Right ventricle myocardium inferior (tissue), 1 donor: ENCODE measurements at places on chromosomes 6 and 20. TPM values are rescaled to one million over a fixed set of nuclear protein-coding genes. Genes with fewer than 3 reads are reported as not detected.

- no peak for DNase-seq
Observed at GRCh38 chr6:14621518-14621917, 503.9 kb downstream of the CD83 start.

DNA sequence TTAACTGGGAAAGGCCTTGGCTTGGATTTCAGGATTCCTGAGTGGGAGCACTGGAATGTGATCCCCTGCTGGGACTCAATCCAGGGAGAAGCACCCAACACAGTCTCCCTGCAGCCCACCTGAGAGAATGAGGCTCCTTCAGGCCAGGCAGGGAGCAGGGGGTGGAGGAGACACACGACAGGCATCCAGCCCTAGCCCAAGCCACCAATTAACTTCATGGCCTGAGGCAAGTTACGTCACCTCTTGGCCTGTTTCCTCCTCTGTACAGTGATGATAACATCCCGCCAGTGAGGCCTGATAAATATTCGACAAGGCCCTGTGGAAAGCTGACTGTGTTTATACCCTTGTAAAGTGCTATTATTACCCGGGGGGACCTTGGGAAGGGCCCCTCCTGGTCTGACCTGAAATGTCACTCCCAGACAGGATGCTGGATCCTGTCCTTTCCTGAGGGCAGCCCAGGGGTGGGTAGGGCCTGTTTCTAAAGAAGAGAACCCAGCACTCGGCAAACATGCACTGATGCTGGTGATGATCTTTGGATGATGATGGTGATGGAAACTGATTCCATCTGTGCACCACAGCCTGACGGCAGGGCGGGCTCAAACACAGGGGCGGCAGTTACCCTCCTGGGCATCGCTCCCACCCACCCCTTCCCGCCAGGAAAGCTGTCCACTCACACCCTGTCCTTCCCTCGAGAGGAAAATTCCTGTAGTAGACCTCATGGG lies 12.4 kb downstream of the FRS3 start:
- DNase-seq: no peak

GRCh38 chr6:138607478-138608433 lies 108.5 kb upstream of the NHSL1 start:
- no peak for DNase-seq

GRCh38 chr20:35497780-35498189 lies 31.7 kb downstream of the C20orf173 start:
- peak; percentile 87 for DNase-seq

DNA sequence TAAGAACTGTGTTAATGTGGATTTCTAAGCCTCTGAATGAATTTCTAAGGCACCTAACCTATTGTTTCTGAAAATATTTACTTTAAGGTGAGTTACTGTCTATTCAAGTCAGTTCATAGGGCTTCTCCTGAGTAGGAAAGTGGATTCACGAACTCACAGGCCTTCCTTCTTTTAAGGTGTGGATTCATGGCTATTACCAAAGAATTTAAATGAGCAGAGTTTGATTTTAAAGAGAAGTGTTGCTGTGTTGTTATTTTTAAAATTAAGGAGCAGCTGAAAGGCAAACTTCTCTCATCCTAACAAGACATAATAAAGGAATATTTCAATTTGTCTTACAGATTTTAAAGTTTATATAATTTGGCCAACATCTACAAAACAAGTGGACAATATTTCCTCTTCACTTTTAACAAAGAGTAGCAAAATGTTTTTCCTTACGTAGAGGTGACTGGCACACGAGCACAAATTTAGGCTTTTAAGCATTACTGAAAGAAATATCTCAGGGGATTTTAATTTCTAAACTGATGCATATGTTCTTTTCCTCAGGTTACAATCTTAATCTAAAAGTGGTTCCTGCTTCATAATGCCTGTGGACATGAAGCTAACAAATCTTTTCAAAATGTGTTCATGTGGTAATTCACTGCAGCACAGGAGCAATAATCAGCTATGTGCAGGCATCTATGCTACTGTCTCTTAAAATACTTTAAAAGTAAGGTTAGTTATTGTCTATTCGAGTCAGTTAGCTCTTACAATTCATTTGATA lies 602 bp upstream of the TSPYL4 start:
- no peak for DNase-seq

- DNase-seq: no peak
Observed at GRCh38 chr6:66940003-66940402, 1233.0 kb upstream of the EYS start.

DNA sequence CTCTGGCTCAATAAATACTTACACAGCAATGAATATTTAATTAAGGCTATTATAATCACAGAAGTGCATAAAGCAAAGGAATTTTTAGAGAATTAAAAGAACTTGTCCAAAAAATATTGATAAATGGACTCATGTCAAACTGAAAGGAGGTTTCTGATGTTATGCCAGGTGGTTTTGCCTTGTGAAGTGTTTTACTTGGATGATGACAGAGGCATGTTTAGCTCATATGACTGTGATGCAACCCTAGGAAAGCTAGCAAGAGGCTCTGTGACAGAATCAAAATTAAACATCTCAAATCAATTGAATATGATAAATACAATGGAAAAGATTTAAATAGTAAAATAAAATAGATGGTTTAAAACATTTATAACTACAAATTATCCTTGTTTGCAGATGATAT lies 137.3 kb downstream of the TMEM200A start:
- DNase-seq: no peak

GRCh38 chr6:70130865-70131264 lies 172.0 kb downstream of the COL9A1 start:
- DNase-seq: no peak

DNA sequence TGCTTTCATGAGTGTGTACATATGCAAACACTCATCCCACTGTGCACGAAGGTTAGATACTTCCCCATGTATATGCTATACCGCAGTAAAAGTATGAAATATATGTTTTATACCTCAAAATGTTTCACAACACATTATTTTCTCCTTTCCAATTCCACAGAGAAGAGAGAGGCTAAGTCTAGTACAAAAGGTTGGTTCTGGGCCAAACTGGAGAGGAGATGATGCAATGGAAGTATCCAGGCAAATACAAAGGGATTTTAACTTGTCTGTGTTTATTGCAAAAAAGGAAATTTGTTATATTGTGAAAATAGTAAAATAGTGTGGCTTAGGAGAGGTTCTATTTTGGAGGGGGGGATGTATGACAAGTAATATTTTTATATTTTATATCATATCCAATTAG lies 112.6 kb downstream of the PLCB1 start:
- DNase-seq: no peak

GRCh38 chr6:118761645-118762044 lies 110.3 kb upstream of the CEP85L start:
- DNase-seq: no peak

DNA sequence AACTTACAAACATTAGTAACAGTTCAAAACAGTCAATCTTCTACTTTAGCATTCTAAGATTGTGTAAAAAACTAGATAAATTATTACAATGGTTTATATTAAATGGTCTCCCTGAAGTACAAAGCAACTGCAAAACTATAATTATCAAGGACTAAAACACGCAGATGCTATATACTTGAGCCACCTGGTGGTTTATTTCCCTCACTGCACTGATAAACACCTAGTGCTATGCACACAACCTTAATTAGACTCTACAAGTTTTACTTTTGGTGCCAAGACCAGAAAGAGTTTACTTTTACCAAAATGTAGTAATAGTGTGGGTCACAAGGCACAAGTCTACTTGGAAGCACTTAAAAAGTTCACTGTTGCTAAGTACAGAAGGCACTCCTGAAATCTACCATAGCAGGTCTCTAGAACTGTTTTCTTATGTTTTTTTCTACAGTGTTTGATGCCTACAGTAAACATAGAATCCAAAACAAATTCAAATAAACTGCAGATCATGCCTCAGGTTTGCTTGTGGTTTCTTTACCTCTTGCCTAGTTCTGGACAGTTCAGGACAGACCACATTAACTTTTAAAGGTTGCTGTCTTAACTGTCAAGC lies 49.2 kb downstream of the GMDS start:
- DNase-seq: no peak

- peak; percentile 76 for DNase-seq
Observed at GRCh38 chr6:109187399-109188114, 92.2 kb downstream of the CEP57L1 start.

DNA sequence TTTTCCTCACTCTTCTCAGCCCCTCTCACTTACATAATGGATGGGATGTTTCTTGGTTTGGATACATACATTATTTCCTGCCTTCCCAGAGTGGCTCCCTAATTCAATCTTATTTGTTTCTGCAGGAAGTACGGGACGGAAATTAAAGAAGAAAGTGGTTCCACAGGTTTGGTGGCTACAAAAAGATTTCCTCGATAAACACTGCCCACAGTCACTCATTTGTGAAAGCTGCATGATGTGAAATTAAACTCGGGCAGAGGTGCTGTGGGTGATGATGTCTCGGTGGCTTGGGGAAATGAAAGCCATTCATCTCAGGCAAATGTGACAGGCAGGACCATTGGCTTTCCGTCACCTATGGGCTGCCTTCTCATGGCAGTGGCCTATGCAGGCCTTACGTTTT lies 119.5 kb upstream of the KCNG1 start:
- DNase-seq: no peak

DNA sequence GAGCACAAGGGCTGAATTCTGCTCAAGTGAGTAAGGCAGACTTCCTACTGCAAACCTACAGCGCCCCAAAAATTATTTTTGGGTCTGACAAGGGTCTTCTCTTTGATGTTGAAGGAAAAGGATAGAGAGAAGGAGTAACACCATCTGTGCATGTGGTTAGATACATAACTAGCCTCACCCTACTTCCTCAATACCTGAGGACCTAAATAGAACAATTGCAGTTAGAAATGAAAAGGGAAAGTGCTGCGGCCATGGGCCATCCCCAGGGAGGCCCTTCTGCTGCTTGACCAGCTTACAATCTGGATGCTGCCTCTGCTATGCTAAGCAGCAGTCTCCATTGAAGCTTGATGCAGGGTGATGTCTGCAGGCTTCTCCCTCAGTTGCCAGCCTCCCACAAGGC lies 63.2 kb upstream of the ARMH2 start:
- DNase-seq: no peak

DNA sequence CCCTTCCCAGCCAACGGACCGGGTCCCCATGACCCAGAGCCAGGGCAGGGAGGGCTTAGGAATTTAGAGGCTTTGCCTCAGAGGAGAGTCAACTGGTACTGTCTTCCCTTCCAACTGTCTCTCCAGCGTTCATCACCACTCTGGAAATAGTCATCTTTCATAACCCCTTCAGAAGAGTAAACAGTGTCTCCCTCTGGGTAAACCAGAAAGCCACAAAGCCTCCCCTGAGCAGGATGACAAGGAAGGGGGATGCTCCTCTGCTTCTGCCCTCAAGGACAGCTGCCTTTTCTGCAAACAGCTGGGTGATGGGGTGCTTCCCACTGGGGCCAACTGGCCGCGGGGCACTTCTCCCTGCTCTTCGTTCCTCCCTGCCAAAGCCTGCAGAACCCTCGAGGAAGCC lies 90.1 kb downstream of the PSMG4 start:
- no peak for DNase-seq

DNA sequence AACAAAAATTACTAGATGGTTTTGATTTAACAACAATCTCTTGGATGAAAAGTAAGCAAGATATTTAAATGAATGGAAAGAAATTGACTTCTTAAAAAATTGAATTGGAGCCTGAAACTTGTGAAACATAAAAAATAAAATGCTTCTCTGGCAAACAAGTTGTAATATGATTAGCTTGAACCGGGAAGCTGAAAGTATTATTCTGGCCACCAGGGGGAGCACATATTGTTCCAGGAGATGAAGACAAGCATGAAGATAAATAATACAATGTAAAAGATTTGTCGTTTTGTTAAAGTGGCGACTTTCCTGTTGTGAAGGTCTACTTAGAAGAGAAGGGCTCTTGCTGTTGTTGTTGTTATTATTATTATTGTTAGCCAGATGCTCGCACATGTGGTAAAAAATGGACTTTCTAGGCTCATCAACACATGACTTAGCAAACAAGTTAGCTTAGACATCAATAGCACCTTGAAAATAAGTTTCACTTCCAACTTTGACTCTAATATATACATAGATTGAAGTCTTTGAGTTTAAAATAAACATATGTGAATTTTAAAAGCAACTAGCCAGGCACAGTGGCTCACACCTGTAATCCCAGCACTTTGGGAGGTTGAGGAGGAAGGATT lies 14.2 kb downstream of the PAX1 start:
- DNase-seq: no peak

- no peak for DNase-seq
Observed at GRCh38 chr6:27922949-27923348, 10.8 kb upstream of the OR2B2 start.

DNA sequence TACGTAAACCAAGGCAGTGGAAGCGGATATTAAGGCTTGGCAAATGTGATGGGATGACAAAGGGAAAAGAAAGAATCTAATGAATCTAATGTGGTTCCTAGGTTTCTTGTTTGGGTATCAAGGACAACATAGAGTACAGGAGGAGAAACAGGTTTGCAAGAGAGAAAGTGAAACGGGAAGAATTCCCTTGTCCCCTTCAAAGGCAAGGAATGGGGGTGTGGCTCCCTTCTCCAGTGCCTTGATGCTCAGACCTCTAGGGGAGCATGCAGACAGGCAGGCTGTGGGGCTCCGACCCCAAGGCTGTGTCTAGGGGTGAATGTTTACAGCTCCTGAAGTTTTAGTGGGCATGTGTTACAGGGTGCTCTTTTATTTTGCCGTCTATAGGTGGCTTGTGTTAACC lies 317.5 kb upstream of the HSF2 start:
- no peak for DNase-seq

- DNase-seq: no peak
Observed at GRCh38 chr6:44652547-44652946, 265.0 kb downstream of the CDC5L start.

DNA sequence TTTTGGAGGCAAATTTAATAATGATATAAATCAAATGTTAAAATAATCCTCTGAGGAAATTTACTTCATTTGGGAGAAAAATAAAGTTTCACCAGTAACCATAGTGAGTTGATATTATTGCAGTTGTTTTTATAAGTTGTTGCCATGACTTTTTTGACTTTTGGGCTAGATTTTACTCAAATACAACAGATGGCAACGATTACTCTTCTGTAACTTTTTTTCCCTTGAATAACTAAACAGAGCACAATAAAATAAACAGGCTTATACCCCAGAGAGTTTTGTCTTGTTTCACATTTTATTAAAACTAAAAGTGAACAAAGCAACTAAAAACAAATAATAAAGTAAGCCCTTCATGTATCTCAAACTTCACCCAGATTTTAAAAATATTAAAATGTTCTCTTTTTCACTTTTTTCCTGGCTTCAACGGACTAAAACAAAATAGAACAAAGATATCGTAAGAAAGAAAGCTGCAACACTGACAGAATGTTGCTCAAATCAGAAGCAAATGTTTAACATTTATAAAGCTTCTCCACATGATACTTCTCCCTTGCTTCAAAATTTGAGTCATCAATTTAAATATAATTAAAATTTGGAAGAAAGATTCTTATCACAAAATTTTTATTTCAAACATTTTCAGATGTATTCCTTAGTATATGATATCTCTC lies 42.5 kb upstream of the BMP5 start:
- no peak for DNase-seq

GRCh38 chr6:35698858-35699257 lies 10.1 kb upstream of the FKBP5 start:
- DNase-seq: no peak

Gene LY6G6C
- not detected for total RNA-seq

Gene UBE2J1
- total RNA-seq: 15.0 TPM

Gene CALHM4
- total RNA-seq: not detected

Gene FAM83C
- total RNA-seq: not detected

Gene TRIM31
- total RNA-seq: not detected

Gene CRISP2
- not detected for total RNA-seq

Gene C6orf52
- 0.49 TPM for total RNA-seq

Gene CDS2
- 57.2 TPM for total RNA-seq

Gene OLIG3
- total RNA-seq: not detected

Gene RHAG
- 0.76 TPM for total RNA-seq

Gene OTOR
- not detected for total RNA-seq

Gene HIVEP1
- total RNA-seq: 8.3 TPM

Gene OCSTAMP
- total RNA-seq: not detected

Gene ID1
- total RNA-seq: 98.9 TPM

Gene SOX18
- 38.4 TPM for total RNA-seq
